ENCODE measurements at places on chromosomes 2 and 18.

GRCh38 chr2:27071990-27072830 is 756 bp upstream of the OST4 start:
- DNase-seq: peak; percentile 49

GRCh38 chr2:55158111-55158814 is 73.8 kb downstream of the CLHC1 start:
- DNase-seq: no peak

- DNase-seq: no peak
Observed at GRCh38 chr2:71129902-71130151, 202 bp downstream of the MCEE start.

DNA sequence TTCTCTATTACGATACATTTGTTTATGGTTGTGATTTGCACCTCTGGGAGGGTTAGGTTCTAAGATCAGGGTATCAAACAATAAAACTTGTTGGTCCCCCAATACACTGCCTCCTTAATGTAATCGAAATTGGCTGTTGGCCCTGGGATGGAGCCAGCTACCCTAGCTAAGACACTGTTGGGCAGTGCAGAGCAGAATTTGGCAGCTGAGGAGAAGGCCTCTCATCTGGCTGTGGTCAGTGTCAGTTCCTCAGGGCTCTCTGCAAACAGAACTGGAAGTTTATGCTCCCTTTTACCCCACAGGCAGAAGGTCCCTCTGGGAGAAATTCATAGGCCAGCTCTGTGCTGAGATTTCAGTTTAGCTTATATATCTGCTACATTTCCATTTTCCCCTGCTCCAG is 8.6 kb upstream of the HAAO start:
- no peak for DNase-seq

GRCh38 chr2:196399722-196400691 is 228.6 kb upstream of the STK17B start:
- peak; percentile 96 for DNase-seq

Measured in cardiac fibroblast (primary cell).